ENCODE measurements at places on chromosomes 4 and X.

GRCh38 chrX:10992110-10992509 lies 119.0 kb upstream of the HCCS start:
- DNase-seq: no peak

- DNase-seq: no peak
These were observed 211.8 kb downstream of the DTHD1 start for GRCh38 chr4:36493251-36493650.

DNA sequence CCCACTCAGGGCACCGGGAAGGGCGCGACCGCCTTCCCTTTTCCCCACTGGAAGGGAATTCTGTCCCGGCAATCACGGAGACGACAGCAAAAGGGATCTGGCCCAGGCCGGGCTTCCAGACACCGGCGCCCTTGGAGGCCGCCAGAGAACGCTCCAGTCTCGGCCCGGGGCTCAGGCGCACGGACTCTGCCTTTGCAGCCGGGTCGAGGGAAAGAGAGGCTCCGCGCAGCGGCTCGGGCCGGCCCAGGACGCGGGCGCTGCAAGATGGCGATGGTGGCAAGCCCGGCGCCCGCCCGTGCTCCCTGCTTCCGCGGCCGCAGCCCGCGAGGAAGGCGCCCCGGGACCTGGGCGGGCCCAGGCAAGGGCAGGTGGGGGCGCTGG lies 1.1 kb downstream of the CTBP1 start:
- peak; percentile 47 for DNase-seq

DNA sequence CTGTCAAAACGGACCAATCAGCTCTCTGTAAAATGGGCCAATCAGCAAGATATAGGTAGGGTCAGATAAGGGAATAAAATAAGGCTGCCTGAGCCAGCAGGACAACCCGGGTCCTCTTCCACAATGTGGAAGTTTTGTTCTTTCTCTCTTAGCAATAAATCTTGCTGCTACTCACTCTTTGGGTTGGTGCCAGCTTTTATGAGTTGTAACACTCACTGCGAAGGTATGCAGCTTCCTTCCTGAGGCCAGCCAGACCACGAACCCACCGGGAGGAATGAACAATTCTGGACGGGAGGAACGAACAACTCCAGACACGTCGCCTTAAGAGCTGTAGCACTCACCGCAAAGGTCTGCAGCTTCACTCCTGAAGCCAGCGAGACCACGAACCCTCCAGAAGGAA lies 287.8 kb downstream of the RAPGEF2 start:
- DNase-seq: no peak

DNA sequence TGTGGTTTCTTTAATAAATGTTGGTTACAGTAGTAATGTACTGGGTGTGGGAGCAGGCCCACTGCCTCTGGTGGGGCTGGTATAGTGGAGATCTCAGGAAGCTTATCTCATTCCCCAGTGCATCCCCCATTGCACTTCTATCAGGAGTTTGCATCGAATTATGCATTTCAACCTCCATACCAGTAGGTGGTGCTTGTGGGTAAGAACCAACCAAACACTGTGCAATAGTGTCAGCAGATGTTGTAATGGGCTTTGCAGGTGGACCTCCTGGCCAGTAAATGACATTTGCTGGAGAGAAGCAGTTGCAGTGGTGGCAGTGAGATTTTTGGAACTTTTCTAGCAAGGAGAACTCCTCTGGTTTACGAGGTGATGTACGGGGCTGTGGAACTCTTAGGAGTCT lies 150.6 kb downstream of the POU3F4 start:
- no peak for DNase-seq

GRCh38 chrX:140510895-140511295 lies 6.0 kb upstream of the SOX3 start:
- no peak for DNase-seq

DNA sequence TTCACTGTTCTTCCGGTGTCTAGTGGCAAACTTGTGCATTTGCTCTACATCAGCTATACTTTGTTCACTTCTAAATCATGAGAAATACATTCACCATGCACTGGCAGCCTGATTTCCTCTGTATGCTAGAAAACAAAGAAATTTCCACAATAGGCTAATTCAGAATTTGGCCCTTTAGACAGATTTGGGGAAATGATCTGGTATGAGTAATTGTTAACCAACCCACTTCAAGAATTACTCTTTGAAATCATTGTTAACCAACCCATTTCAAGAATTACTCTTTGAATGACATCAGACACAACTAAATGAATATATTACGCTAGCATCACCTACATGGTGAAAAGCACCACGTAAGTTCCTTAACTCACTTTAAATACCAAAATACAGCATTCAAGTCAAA lies 14.6 kb downstream of the APBB2 start:
- DNase-seq: no peak

DNA sequence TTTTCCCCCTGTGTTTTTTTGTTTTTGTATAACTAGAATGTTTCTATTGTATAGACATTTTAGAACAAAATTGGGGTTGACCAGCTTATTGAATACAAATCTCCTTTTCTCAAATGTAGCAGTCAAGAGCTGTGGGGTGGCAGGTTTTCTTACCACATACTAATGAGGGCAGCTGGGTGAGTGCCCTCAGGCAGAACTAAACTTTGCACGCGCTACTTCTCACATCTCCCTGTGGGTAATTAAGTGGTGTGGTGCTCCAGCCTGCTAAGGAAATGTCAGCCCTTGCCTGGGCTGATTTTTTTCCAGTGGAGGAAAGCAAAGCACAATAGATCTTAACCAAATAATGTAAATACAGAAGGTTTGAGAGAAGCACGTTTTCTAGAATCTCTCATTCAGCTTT lies 717.6 kb upstream of the TENM3 start:
- DNase-seq: peak; percentile 39
